ENCODE measurements at places on chromosomes 1 and 21. TPM values are rescaled to one million over a fixed set of nuclear protein-coding genes. Genes with fewer than 3 reads are reported as not detected.

The CDA gene
- 3.4 TPM for total RNA-seq

The KHDRBS1 gene
- 104 TPM for total RNA-seq

The LINGO4 gene
- total RNA-seq: 0.40 TPM

The TAS1R3 gene
- total RNA-seq: 1.3 TPM

GRCh38 chr1:3029481-3029961 lies 8.3 kb downstream of the ACTRT2 start:
- H3K27ac ChIP-seq: no peak overlapping the region
- H3K4me1 ChIP-seq: no peaks in the 10 kb centered on the region
- H3K27me3 ChIP-seq: peaks cover 4% of the 10 kb centered on the region
- no peak overlapping the region for H3K4me3 ChIP-seq
- no peak for DNase-seq

DNA sequence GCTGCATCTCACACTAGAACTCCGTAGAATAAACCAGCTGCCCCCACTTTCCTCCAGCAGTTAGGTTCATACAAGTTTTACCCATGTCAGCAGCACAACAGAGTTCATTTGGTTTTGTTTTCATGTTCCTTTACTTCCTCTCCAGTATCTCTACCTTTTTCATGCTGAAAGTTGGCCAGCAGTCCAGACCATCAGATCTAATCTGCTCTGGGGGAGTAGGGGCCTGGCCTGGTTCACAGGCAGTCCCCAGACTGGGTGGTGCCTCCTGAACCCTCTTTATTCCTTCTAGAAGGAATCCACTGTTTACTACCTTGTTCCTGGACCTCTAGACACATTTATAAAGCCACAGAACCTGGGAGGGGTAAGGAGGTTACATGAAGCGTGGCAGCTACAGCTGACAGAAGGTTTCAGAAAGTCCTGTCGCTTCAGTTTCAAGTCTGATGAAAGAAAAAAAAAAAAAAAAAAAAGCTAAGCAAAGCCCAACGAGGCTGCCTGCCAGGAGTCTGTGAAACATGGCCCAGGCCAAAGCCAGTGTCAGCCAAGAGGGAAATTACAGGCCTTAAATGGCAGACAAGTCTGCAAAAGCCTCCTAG lies 184.6 kb upstream of the JUN start:
- H3K36me3 ChIP-seq: no peaks in the 10 kb centered on the region
- no peak overlapping the region for H3K4me3 ChIP-seq
- DNase-seq: peak; percentile 96
- H3K27ac ChIP-seq: peak overlapping the region; percentile 78

GRCh38 chr1:51425955-51426354 lies 93.1 kb downstream of the EPS15 start:
- DNase-seq: no peak
- no peak overlapping the region for H3K4me3 ChIP-seq
- H3K36me3 ChIP-seq: peaks cover 2% of the 10 kb centered on the region
- peaks cover 4% of the 10 kb centered on the region for H3K4me1 ChIP-seq

- H3K36me3 ChIP-seq: no peaks in the 10 kb centered on the region
- H3K4me3 ChIP-seq: no peak overlapping the region
- DNase-seq: no peak
- no peaks in the 10 kb centered on the region for H3K4me1 ChIP-seq
Observed at GRCh38 chr21:24096651-24097050, 1510.6 kb downstream of the MRPL39 start.

GRCh38 chr1:18769140-18769539 lies 90.3 kb downstream of the TAS1R2 start:
- peaks cover 13% of the 10 kb centered on the region for H3K27me3 ChIP-seq
- H3K27ac ChIP-seq: no peak overlapping the region
- DNase-seq: no peak
- no peaks in the 10 kb centered on the region for H3K4me1 ChIP-seq
- no peaks in the 10 kb centered on the region for H3K36me3 ChIP-seq

DNA sequence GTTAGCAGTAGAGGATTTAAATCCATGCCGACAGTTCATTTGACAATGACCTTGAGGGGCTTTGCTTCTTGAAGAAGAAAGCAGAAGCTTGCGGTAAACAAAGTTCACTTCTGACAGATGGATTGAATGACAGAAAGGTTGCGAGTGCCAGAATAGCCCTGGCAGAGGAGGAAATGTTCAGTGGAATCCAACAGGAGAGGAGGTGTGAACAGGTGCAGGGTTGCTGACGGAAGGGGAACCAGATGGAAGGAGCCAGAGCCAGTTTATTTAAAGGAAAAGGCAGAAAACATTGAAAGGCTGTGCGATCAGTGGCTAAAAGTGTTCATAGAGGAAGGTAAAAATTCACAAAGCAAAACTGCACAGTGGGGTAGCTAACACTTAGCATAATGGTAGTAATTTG lies 141.0 kb downstream of the SDCCAG8 start:
- no peak overlapping the region for H3K27ac ChIP-seq
- no peak for DNase-seq
- no peaks in the 10 kb centered on the region for H3K36me3 ChIP-seq
- no peak overlapping the region for H3K4me3 ChIP-seq
- H3K4me1 ChIP-seq: no peaks in the 10 kb centered on the region

GRCh38 chr1:186689376-186689775 lies 9.2 kb upstream of the PTGS2 start:
- no peak for DNase-seq
- H3K27me3 ChIP-seq: no peaks in the 10 kb centered on the region
- no peaks in the 10 kb centered on the region for H3K36me3 ChIP-seq
- H3K4me3 ChIP-seq: no peak overlapping the region
- no peak overlapping the region for H3K27ac ChIP-seq
- H3K4me1 ChIP-seq: no peaks in the 10 kb centered on the region

- H3K27me3 ChIP-seq: no peaks in the 10 kb centered on the region
- no peak for DNase-seq
- peaks cover 3% of the 10 kb centered on the region for H3K4me1 ChIP-seq
- no peak overlapping the region for H3K27ac ChIP-seq
Observed at GRCh38 chr1:173410794-173411236, 66.3 kb upstream of the PRDX6 start.
